GM12865 (cell line): ENCODE measurements at places on chromosomes 2 and 18.

DNA sequence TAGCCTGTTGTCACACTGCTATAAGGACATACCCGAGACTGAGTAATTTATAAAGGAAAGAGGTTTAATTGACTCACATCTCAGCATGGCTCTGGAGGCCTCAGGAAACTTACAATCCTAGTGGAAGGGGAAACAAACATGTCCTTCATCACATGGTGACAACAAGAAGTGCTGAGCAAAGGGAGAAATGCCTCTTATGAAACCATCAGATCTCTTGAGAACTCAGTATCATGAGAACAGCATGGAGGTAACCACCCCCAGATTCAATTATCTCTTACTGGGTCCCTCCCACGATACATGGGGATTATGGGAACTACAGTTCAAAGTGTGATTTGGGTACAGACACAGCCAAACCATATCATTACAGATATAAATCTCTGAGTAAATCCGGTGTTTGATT, 148.7 kb downstream of the PRPF40A start:
- no peak for DNase-seq

GRCh38 chr2:72719416-72719815, 106.4 kb downstream of the EXOC6B start:
- no peak for DNase-seq

- no peak for DNase-seq
Observed at GRCh38 chr2:100137866-100138570, 4.4 kb downstream of the AFF3 start.

DNA sequence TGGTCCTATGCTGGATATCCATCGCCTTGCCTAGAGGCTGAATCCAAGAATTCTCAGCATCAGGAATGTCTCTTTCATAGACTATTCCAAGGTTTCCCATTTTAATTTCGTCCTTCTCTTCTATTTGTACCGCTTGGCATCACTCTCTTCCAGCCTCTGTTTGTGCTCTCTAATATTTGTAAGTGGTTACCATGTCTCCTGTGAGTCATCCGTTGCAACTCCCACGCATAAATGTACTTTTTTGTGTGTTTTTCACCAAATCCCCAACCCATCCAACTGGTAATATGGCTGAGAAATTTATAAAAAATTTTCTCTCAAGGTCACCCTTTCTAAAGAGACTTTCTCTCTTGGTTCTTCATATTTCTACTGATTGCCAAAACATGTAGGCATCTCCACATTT, 21.8 kb downstream of the COLEC12 start:
- DNase-seq = no peak

- DNase-seq = no peak
Observed at GRCh38 chr2:12555012-12555645, 161.6 kb upstream of the TRIB2 start.

DNA sequence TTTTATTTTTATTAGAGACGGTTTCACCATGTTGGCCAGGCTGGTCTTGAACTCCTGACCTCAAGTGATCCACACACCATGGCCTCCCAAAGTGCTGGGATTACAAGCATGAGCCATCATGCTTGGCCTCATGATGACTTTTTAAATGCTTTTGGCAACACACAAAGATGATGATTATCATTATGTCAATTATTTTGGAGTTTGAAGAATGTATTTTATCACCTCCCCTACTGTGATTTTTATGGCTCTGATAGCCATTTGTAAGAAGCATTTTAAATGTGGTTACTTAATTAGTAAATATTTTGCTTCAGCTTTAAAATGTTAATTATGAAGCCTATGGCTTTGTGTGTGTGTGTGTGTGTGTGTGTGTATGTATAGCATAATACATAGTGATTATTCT, 45.1 kb upstream of the RAB27B start:
- DNase-seq = no peak

DNA sequence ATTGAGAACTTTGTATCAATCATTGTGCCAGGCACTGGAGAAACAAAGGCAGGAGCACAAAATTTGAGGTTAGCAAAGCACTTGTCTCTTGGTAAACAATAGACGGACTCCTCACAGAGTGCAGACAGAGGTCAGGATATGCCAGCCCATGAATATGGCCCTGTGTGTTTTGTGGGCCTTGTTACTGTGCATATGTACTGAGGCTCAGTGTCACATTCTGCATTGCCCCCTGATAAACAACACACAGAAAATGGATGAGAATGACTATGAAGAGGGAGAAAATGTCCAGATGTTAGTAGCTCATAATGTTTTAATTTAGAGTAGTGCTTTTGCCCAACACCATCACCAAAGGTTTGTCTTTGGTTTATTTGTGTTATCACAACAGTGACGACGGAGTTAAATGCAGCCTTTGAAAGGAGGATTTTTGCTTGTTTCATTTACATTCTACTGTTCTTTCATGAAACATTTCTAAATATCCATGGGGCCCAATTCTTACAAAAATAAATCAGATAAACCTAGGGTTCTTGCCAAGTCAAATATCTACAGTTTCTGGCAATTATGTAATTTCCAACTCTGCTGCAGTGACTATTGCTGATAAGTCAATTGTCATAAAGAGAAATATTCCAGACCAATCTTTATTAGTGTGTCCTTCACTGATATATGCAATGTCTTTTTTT, 14.6 kb upstream of the NT5C1B start:
- no peak for DNase-seq

DNA sequence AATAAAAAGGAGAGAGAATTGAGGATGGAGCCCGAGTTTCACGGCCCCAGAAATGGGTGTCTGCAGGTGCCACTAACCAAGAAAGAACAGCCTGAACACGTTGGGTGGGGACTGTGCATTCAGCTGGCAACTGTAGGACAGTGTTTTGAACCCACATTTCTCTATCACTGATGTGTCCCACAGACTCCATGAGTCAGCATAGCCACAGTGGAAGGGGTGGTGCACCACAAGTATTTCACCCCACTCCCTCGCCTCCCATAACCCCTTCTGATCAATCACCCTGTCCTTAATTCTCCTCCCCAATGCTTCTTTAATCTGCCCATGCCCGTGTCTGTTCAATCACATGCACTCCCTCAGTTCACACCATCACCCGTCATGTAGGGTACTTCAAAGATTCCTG, 291.5 kb downstream of the ZNF516 start:
- no peak for DNase-seq

- no peak for DNase-seq
Observed at GRCh38 chr2:85772841-85773491, 19.2 kb downstream of the ATOH8 start.

GRCh38 chr18:42644729-42645131, 470.8 kb downstream of the RIT2 start:
- no peak for DNase-seq

DNA sequence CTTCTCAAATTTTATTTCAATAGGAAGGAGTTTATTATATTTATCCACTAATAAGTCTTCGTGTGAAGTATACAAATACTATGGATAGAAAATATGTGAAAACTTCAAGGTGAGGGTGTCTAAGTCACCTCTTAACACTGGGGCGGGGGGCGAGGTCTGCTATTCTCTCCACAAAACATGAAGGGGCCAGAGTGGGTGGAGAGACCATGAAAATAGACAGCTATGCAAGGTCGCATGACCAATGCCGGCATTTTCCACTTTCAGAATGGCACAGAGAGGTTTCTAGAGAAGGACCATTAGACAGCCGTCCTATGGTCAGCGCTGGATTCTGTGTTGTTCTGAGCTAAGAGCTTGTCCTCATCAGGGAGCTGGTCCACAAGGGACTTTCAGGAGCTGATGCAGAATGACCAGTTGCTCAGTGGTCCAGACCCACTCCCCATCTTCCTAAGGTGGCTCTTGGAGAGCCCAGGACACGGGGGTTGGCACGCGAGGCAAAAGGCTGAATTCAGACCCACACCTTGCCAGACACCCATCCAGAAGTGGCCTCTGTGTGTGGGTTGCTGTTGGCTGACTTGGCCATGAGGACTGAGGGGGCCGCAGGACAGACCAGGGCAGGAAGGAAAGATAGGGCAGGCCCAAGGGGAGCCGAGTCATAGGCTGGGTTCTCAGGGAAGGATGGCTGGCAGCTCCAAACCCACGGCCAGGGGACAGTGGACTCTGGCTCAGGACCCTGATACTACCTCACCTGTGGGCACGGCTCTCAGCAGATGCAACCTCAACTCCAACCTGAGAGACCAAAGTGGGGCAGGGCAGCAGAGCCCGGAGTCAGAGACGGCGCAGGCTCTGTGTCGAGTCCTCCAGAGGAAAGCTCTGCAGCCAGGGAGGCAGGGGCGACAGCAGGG, 69.8 kb downstream of the NDUFA10 start:
- DNase-seq = no peak

DNA sequence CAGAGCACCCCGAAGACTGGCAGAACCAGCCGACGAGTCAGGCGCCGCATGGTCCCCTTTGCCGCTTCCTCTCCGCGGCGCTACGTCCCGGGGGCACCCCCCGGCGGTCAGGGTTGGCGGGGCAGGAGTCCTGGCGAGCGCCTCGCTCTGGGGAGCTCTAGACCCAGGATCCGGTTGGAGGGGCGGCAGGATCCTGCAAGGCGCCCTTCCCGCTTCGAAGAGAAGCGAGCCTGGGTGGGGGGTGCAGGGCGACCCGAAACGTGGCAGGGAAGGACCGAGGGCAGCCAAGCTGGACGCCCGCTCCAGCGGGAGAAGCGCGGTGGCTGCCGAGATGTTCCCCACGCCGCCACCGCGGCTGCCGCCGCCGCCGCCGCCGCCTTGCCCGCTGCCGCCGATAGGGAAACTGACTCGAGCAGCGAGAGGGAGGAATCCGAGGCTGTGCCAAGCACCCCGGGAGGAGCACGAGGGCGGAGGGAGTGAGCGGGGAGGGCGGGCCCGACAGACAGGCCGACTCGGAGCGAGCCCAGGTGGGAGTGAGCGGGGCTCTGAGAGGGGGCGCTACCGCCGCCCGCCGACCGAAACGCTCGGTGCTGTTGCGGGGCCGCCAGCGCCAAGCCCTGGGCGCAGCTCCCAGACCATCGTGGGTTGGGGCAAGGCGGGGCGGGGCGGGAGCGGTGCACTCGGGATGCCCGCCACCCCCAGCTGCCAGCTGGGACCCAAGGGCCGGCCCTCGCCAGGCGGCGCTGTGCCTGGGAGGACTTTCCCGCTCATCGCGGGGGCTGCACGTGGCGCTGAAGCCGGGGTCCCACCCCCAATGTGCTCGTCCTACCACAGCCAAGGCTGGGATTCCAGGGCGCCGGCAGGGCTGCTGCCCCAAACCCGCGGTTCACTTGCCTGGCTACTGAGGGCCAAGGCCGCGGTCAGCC, at the start of gene GALNT14:
GALNT14 (minus strand) TSS at position 404 of the 926 bp plus-strand sequence; CDS start at position 50, 354 bp downstream.
- peak; percentile 35 for DNase-seq
